ENCODE measurements at places on chromosomes 2 and 18.
A peak's percentile ranks its signal among the peaks of the same experiment; 100 is the strongest.

DNA sequence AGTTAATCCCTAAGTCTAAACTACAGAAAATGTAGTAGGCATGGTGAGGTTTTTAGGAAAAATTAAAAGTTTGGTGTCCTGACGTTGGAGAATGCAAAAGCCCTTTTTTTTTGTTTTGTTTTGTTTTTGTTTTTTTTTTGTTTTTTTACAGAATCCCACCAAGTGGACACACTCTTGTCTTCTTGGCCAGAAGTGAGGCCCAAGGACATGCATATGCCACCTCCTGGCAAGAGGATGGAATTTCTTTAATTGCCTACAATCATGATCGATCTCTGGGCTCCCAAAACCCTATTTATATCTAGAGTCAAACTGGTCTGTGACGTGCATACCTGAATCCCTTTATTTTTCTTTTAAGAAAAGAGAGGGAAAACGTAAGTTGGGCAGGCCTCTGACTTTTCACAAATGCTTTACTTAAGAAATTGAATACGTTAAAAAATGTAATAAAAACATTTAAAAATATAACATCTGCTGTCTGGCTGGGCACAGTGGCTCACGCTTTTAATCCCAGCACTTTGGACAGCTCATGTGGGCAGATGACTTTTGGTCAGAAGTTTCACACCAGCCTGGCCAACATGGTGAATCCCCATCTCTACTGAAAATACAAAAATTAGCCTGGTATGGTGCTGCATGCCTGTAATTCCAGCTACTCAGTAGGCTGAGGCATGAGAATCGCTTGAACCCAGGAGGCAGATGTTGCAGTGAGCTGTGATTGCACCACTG is 502.7 kb downstream of the CBLN2 start:
- no peak for DNase-seq

GRCh38 chr2:229445019-229445418 is 173.9 kb upstream of the PID1 start:
- peak; percentile 71 for DNase-seq

- DNase-seq, result no peak
Observed at GRCh38 chr2:230938098-230938497, 13.1 kb upstream of the GPR55 start.

GRCh38 chr18:79756826-79757225 is 40.9 kb upstream of the KCNG2 start:
- DNase-seq, result no peak

- peak; percentile 23 for DNase-seq
Observed at GRCh38 chr18:25349926-25350487, 2.0 kb downstream of the ZNF521 start.

- DNase-seq, result no peak
Observed at GRCh38 chr2:120486946-120487345, 141.0 kb downstream of the INHBB start.

DNA sequence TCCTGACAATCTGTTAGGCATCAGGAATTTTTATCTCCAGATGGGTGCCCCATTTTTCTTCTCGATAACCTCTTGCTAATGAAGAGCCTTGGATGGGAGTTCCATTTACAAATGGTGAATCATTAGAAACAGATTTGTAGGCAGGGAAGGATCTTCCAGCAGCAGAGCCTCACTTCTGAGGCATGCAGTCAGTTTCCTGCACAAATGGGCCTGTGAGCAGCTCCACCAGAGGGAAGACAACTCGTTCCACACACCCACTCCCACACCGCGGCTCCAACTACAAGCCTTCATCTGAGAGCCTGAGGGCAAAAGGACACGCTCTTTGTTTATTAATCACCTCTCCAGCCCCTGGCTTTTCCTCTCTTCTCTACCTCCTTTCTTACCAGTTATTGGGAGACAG is 108.5 kb downstream of the CTAGE1 start:
- no peak for DNase-seq

- no peak for DNase-seq
Observed at GRCh38 chr2:33131111-33131510, 184.4 kb downstream of the LTBP1 start.

GRCh38 chr18:10322004-10322403 is 132.4 kb upstream of the APCDD1 start:
- no peak for DNase-seq

DNA sequence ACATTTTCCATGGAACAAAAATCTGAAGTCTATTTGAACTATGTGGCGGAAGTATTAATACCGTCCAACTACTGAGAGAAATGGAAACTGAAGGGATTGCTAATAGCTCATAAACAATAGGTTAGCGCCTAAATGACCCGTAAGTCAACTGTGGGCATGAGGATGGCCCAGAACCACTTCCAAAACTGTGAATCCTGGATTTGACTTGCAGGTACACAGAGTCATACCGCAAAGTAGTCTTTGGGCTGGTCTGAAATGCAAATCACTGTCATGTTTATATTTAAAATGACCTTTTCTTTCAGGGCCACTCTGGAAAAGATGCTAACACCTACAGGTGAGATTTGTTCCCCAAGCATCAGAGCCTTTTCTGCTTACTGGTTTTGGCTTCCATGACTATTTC is 50.6 kb downstream of the STAT4 start:
- DNase-seq, result no peak

GRCh38 chr2:217396165-217396564 is 536.3 kb upstream of the TNP1 start:
- no peak for DNase-seq

DNA sequence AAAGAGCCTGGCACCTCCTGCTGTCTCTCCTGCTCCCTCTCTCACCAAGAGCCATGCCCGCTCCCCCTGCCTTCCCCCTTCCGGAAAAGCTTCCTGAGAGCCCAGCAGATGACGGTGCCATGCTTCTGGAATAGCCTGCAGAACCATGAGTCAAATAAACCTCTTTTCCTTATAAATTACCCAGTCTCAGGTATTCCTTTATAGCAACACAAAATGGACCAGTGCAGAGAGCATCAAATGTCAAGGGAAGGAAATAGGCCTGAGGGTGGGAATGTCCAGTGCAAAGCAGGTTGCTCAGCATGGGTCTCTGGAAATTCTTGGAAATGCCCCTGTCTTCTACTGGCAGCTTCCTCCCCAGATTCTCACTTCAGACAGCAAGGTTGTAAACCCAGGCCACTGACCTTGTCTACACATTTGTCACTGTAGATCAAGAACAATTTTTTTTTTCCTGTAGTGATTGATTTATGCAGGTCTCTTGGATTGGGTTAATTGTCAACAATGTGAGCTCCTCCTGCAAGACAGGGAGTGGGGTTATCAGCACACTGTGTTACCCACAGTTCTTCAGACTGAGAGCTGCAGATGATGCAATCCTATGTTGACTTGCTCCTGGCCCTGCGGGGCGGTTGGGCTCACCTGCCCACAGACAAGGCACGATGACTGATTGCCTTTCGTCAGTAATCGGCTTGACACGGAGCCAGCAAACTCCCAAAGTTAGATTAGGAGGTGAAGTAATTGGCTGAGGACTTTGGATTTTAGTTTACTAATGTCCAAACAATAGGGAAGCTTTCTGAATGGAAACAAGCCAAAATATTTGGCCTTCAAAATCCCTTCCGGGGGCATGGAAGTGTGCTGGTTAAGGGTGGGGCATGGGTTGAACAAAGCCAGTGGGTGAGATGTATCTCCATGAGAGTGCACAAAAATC is 5.4 kb upstream of the BOD1L2 start:
- no peak for DNase-seq

- no peak for DNase-seq
Observed at GRCh38 chr2:223954401-223954800, 2.9 kb upstream of the MRPL44 start.

GRCh38 chr2:73984922-73985307 is 205 bp downstream of the TET3 start:
- DNase-seq, result peak; percentile 47

- DNase-seq, result no peak
Observed at GRCh38 chr2:54240515-54241469, 15.2 kb downstream of the TSPYL6 start.

DNA sequence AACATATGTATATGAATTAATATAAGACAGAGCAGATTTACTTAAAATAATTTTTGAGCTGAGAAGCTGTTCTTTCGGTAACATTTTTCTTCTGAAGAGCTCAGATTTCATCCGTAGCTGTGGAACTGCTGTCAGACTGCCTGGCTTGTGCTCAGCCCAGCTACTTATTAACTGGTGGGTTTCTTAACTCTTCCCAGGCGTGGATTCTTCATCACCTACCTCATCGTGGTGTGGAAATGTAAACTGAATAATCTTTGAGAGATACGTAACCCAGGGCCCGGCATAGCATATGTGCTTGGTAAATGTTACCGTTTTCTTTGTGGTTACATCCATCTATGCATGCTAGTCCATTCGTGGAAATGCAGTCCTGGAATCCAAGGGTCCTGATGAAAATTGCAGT is 145.0 kb downstream of the MCFD2 start:
- no peak for DNase-seq

DNA sequence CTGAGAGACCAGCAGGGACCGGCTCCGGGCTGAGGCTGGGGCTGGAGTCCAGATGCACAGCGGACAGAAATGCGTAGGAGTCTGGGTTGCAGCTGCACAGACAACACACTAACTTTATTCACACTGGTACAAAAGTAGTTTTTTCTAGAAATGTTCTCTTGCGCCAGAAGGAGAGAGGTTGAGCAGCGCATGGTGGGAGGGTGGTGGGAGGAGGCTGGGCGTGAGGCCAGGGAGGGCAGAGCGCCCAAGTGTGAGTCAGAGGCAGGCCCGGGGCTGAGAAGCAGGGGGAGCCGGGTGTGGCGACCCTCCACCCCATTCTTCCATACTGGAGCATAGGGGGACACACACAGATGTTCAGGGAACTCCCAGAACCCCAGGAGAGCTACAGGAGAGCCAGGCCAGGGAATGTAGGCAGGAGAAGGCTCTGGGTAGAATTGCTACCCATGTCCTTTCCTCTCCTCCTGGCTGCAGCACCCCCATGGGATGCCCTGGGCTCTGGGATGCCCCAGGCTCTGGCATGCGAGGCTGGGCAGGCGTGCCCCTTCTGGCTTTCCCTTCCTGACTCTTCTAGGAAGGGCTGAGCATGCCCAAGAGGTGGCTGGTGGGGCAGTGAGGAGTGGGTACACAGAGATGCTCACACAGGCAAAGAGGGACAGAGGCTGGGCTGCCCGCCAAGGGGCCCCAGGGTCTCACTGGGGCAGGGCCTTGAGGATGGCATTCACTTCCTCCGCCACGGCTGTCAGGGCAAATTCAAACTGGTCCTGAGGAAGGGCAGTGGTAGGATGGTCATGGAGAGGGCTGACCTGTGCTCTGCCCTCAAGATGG is 10.6 kb downstream of the DNAJB2 start:
- peak; percentile 73 for DNase-seq

DNA sequence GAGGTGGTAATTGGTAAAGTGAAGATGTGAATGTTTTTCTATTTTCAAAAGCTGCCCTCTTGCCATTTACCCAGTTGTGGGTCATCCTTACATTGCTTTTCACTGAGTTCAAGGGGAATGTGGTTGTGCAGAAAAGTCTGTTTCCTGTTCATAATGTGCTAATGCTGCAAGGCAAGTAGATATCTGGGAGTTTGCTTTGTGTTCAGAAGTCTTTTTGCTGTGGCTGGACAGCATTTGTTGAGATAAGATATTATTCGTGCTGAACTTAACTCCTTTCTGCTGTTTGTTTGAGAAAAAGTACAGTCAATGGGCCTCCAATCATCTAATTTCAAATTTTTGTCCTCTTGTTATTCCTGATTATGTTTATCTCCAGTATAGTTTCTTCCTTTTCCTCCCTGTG is 263.2 kb downstream of the LTBP1 start:
- no peak for DNase-seq

DNA sequence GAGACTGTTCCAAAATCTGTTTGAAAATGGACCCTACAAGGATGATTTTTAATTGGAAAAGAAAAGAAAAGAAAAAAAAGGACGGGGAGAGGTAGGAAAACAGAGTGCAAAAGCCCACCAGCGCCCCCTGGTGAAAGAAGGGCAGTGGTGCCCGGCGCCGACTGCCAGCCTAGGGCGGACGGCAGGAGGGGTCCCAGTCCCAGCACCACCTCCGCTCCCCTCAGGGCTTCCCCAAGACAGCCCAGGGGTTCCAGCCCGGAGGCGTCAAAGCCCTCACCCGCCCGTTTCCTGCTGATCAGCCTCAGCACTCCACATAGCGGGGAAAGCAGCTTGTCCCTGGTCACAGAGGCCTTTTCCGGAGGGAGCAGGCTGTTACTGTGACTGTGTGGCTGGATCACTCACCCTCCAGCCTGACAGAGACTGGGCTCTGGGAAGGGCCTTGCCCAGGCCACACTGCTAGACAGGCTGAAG is 213.9 kb downstream of the TFCP2L1 start:
- DNase-seq, result peak; percentile 34

DNA sequence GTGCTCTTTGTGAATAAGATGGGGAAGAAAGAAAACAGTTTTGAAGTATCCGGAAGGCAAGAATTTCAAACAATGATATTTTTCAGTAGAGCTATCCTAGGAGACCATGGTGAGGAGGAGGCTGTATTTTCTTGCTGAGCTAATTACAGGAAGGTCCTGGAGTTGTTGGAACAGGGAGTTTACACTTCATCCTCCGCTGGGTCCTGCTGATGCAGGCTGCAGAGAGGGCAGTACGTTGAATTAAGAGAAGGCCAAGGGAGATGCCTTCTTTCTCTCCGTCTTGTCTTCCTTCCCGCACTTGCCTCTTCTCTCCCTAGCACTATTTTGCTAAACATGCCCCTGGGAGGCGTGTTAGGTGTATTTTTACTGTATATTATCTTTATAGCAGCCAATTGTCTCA is 60.0 kb upstream of the EDAR start:
- no peak for DNase-seq

- no peak for DNase-seq
Observed at GRCh38 chr2:158740621-158741020, 54.5 kb upstream of the DAPL1 start.

DNA sequence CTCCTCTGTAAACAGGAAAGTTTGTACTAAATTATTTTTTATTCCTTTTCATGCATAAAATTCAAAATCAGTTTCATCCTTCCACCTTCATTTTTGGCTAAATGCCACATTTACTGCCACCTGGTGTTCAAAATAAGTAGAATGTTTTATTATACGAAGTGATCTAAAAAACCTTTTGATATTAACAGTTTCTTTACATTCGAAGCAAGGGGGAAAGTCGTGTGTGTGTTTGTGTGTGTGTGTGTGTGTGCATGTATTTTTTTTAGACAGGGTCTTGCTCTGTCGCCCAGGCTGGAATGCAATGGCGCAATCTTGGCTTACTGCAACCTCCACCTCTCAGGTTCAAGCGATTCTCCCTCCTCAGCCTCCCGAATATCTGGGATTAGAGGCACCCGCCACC is 9.0 kb upstream of the SCN9A start:
- DNase-seq, result no peak

DNA sequence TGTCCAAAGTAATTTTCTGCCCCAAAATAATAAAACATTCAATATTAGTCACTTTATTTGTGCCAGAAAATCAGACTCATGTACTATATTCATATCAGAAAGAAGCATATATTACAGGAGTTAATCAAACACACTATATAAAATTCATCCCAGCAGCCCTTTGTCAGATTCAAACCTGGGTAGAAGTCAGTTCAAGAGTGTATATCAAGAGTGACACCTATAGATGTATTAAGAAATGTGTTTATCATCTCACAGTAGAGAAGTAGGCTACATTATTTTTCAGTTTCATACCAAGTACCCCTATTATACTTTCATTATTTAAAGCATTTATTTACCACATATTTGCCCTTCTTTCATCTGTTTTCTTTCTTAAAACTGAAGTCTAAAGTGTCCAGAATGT is 193.2 kb upstream of the DDX18 start:
- no peak for DNase-seq

Measured in substantia nigra (tissue), 51 donors.